ENCODE measurements at places on chromosomes 2 and 18. TPM values are rescaled to one million over a fixed set of nuclear protein-coding genes. Genes with fewer than 3 reads are reported as not detected.

DNA sequence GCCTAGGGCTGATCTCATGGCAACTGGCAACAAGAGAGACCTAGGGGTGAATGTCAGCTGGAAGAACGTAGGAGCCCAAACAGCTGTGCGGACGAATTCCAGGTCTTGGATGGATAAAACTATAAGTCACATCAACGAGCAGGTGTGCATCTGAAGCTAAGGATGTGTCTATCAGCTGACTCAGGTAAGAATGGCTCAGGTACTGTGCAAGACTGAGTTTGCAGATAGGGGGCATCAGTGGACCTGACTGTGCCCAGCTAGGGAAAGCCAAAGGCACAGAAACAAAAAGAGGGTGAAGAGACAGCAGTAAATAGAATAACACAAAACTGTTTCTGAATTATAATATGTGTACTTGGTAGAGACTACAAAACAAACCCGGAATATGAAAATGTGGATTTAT is 357.3 kb downstream of the ZEB2 start:
- H3K4me3 ChIP-seq: no peak overlapping the region
- no peaks in the 10 kb centered on the region for H3K36me3 ChIP-seq
- peak; percentile 53 for DNase-seq
- H3K27me3 ChIP-seq: no peaks in the 10 kb centered on the region

DNA sequence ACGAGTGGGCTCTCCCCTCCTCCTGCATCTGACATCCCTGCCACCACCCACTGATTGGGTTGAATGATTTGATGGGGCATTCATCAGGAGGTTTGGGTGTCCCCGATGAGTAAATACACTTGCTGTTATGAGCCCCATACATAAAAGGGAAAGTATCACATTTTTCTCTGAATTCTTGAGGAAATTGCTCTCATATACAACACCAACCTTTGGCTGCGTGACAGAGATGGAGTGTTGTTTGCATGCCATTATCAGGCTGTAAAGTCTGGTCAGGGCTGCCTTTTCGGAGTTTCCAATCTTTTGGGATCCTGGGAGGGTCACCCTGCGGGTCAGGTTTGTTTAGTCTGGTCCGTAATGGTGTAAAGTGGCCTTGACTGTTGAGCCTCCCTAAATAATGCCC is 227.9 kb upstream of the SPRED2 start:
- H3K27ac ChIP-seq: no peak overlapping the region
- H3K4me1 ChIP-seq: no peaks in the 10 kb centered on the region
- H3K4me3 ChIP-seq: no peak overlapping the region
- no peak for DNase-seq
- H3K36me3 ChIP-seq: no peaks in the 10 kb centered on the region

- H3K36me3 ChIP-seq: peaks cover 4% of the 10 kb centered on the region
- no peak for DNase-seq
- no peaks in the 10 kb centered on the region for H3K27me3 ChIP-seq
- H3K27ac ChIP-seq: no peak overlapping the region
These were observed 247.4 kb downstream of the XIRP2 start for GRCh38 chr2:167135706-167136105.

- no peak overlapping the region for H3K4me3 ChIP-seq
- no peaks in the 10 kb centered on the region for H3K27me3 ChIP-seq
- peak overlapping the region; percentile 70 for H3K27ac ChIP-seq
- H3K36me3 ChIP-seq: peaks cover 11% of the 10 kb centered on the region
- no peak for DNase-seq
These were observed 166.5 kb downstream of the THADA start for GRCh38 chr2:43429369-43429768.

DNA sequence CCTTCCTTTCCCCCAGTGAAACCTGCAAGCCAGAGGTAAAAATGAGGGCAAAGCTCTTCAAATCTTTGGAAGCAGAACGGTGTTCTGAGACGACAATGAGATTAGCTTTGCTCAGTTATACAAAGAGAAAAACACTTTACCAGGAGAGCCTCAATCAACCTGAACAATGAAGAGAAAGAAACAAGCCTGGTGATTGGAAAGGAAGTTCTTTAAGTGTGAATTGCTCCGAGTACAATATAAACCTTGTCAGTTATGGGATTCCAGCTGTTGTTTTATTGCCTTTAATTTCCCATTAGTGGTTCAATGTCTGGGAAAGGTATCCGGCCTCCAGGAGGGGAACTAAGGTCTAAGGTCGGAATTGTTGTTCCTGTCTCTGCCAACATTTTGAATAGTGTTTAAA is 901.6 kb downstream of the EPHA4 start:
- H3K27ac ChIP-seq: no peak overlapping the region
- H3K4me3 ChIP-seq: no peak overlapping the region
- no peaks in the 10 kb centered on the region for H3K36me3 ChIP-seq
- no peak for DNase-seq
- no peaks in the 10 kb centered on the region for H3K27me3 ChIP-seq
- H3K4me1 ChIP-seq: no peaks in the 10 kb centered on the region

DNA sequence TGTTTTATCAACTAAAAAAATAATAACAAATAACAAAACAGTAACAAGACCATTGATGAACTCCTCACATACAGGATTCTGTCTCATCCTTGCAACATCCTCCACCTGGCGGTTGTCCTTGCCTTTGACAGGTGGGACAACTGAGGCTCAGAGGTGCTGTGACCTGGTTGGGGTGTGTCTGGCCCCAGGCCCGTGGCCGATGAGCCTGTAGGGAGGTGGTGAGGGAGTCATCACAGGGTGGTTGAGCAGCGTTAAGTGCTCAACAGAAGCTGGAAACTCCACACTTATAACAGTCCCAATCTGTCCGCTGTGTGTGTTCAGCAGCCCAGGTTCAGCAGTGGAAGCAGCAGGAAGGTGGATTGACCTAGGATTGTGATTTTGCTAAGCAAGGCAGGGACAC is 131.6 kb upstream of the RAB12 start:
- DNase-seq: no peak
- no peaks in the 10 kb centered on the region for H3K4me1 ChIP-seq
- H3K27ac ChIP-seq: no peak overlapping the region
- no peak overlapping the region for H3K4me3 ChIP-seq
- no peaks in the 10 kb centered on the region for H3K36me3 ChIP-seq
- H3K27me3 ChIP-seq: peaks cover 87% of the 10 kb centered on the region

DNA sequence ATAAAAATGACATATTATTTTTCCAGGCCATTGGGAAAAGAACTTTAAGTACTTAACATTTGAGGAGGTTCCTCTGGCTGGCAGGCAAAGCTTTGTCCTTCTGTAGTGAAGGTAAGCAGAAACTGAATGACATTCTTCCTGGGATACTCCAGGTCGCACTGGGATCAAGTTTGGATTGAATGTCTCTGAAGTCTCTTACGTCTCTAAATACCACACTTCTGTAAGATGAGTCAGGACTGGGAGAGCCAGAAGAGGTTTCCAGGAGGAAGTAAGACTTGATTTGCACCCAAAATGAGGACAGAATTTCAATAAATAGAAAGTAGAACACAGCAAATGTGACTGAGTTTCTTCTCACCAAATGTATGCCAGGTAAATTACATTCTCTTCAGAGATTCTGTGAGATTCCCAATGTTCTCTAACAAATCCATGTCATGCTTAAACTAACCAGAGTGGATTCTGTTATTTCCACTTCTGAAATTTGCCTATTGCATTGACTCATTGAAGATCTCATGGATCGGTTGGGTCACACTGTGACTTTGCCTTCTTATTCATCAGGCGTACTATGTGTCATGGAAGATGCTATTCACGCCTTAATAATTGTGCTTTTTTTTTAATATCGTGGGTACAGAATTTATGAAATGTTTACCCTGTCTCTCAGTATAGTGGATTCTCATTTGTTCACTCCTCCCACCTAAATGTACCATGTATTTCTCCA is 25.5 kb upstream of the VIT start:
- no peak overlapping the region for H3K27ac ChIP-seq
- no peak for DNase-seq
- no peaks in the 10 kb centered on the region for H3K4me1 ChIP-seq
- no peaks in the 10 kb centered on the region for H3K36me3 ChIP-seq
- no peaks in the 10 kb centered on the region for H3K27me3 ChIP-seq

DNA sequence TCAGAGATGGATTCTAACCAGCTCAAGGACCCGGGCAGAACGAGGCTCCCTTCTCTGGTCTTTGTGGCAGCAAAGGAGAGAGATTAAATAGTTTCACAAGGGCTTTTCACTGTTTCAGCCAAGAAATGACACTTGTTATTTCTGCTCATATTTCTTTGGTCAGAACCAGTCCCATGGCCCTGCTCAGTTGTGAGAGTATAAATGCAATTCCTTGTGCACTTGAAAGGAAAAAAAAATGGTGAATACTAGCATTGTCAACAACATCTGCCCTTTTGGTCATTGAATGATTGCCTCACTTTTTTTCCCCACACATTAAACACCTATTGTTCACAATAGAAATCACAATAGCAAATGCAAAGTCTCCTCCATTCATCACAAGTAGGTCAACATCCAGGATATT is 104.4 kb downstream of the RDH14 start:
- no peaks in the 10 kb centered on the region for H3K4me1 ChIP-seq
- DNase-seq: no peak
- peaks cover 70% of the 10 kb centered on the region for H3K27me3 ChIP-seq
- H3K27ac ChIP-seq: no peak overlapping the region

DNA sequence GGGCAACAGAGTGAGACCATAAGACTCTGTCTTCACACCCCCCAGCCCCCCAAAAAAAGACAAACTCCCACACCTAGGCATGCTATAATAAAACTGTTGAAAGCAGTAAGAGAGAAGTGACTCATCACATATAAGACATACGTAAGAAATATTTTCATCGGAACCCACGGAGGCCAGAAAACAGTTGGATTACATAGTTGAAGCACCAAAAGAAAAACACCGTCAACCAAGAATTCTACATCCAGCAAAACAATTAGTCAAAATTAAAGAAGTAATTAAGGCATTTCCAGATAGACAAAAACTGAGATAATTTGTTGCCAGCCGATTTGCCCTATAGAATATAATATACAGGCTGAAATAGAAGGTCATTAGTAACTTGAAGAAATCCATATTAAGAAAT is 128.7 kb downstream of the VAPA start:
- DNase-seq: no peak
- H3K4me3 ChIP-seq: no peak overlapping the region
- no peaks in the 10 kb centered on the region for H3K4me1 ChIP-seq
- H3K36me3 ChIP-seq: no peaks in the 10 kb centered on the region

DNA sequence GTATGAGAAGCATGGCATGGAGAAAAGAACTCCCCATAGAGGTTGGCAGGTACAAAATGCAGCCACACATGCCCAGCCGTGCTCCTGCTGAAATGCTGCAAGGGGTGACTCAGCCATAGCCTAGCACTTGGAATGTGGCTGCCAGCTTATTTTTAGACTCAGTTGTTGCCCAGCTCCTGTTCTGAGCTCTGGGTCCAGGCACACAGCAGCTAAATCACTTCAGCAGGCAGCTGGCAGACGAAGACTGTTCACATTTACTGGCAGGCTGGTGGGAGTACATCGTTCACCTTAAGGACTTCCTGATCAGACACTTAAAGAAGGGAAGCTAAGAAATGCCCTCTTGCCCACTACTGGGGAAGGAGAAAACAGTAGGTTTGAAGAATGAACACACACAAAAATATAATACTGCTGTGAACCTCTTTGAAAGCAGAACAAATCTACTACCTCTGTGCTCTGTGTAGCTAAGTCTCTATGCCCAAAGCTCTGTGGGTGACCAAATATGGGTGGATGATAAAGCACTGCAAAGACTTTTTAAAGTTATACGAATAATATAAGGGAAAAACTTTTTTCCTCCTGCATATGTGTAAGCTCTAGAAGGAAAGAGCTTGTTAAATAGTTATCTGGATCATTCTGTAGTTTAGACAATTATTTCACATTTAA is 146.1 kb downstream of the LNPK start:
- no peaks in the 10 kb centered on the region for H3K36me3 ChIP-seq
- no peak overlapping the region for H3K27ac ChIP-seq
- no peak for DNase-seq

GRCh38 chr2:201639205-201639604 is 4.1 kb downstream of the TMEM237 start:
- no peak overlapping the region for H3K27ac ChIP-seq
- no peak overlapping the region for H3K4me3 ChIP-seq
- peaks cover 19% of the 10 kb centered on the region for H3K4me1 ChIP-seq
- DNase-seq: no peak

DNA sequence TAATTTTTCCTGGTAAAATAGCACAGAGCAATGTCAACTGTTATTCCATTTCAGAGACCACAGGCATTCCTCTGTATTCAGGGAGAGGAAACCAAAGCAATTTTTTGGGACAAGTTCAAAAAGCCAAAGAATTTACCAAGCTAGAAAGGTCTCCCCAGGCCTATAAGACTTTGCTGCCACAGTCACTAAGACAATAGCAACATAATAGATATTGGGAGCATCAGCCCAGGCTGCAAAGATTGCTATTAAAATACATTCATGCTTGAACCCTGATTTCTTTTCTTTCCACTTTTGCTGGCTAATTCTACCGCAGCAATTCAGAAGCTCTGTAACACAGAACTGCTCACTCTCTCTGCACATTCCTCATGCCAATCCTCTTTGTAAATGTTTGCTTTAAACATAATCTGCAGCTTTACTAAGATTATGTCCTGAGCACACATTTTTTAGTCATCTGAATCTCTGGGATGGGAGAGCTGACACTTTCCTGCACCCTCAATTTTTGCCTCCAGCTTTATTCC is 76.3 kb downstream of the CLHC1 start:
- DNase-seq: no peak
- H3K27ac ChIP-seq: peak overlapping the region; percentile 25
- no peaks in the 10 kb centered on the region for H3K36me3 ChIP-seq
- H3K27me3 ChIP-seq: no peaks in the 10 kb centered on the region
- no peak overlapping the region for H3K4me3 ChIP-seq
- H3K4me1 ChIP-seq: peaks cover 46% of the 10 kb centered on the region

- H3K4me1 ChIP-seq: no peaks in the 10 kb centered on the region
- H3K27ac ChIP-seq: no peak overlapping the region
- H3K4me3 ChIP-seq: no peak overlapping the region
- no peak for DNase-seq
- H3K27me3 ChIP-seq: peaks cover 84% of the 10 kb centered on the region
- H3K36me3 ChIP-seq: no peaks in the 10 kb centered on the region
These were observed 207.7 kb downstream of the ZBTB7C start for GRCh38 chr18:48201337-48202005.

- H3K4me1 ChIP-seq: no peaks in the 10 kb centered on the region
- no peak overlapping the region for H3K27ac ChIP-seq
- H3K4me3 ChIP-seq: no peak overlapping the region
- peak; percentile 70 for DNase-seq
These were observed 22.3 kb upstream of the ATP5MC3 start for GRCh38 chr2:175203621-175204496.

- no peaks in the 10 kb centered on the region for H3K27me3 ChIP-seq
- H3K27ac ChIP-seq: no peak overlapping the region
- H3K4me1 ChIP-seq: peaks cover 7% of the 10 kb centered on the region
- no peaks in the 10 kb centered on the region for H3K36me3 ChIP-seq
These were observed 137.9 kb upstream of the ZC3H15 start for GRCh38 chr2:186348200-186348599.

GRCh38 chr2:235551965-235552364 is 58.1 kb downstream of the AGAP1 start:
- H3K4me3 ChIP-seq: peak overlapping the region; percentile 43
- H3K36me3 ChIP-seq: peaks cover 8% of the 10 kb centered on the region
- peak; percentile 76 for DNase-seq
- H3K27me3 ChIP-seq: no peaks in the 10 kb centered on the region
- H3K27ac ChIP-seq: peak overlapping the region; percentile 60

- no peak for DNase-seq
- H3K36me3 ChIP-seq: no peaks in the 10 kb centered on the region
- H3K4me3 ChIP-seq: no peak overlapping the region
These were observed 120.3 kb upstream of the UXS1 start for GRCh38 chr2:106314444-106314843.

GAREM1 gene
- total RNA-seq: 19.3 TPM

KLHL41 gene
- 0.21 TPM for total RNA-seq

SERPINB3 gene
- total RNA-seq: 0.68 TPM

FLACC1 gene
- 1.4 TPM for total RNA-seq

VWC2L gene
- total RNA-seq: not detected

PLGLB2 gene
- total RNA-seq: 1.7 TPM

PIK3C3 gene
- total RNA-seq: 32.9 TPM
